ENCODE measurements at places on chromosomes 2 and 18. TPM values are rescaled to one million over a fixed set of nuclear protein-coding genes. Genes with fewer than 3 reads are reported as not detected.

CCDC74B gene
- 10.6 TPM for total RNA-seq

PSMA8 gene
- total RNA-seq = not detected

ABHD1 gene
- 0.16 TPM for total RNA-seq

IL36A gene
- not detected for total RNA-seq

CELF4 gene
- not detected for total RNA-seq

MYL1 gene
- total RNA-seq = not detected

TGIF1 gene
- total RNA-seq = 80.4 TPM

HOXD12 gene
- not detected for total RNA-seq

CGREF1 gene
- 0.69 TPM for total RNA-seq

MAPK4 gene
- total RNA-seq = not detected

C1QL2 gene
- total RNA-seq = not detected

TUBA3D gene
- total RNA-seq = not detected

PRKAG3 gene
- total RNA-seq = not detected

CTAGE1 gene
- not detected for total RNA-seq

PHOSPHO2 gene
- 1.4 TPM for total RNA-seq

RESP18 gene
- not detected for total RNA-seq

PROKR1 gene
- not detected for total RNA-seq

UGT1A9 gene
- not detected for total RNA-seq

IL1F10 gene
- not detected for total RNA-seq

FOXD4L1 gene
- total RNA-seq = under 0.01 TPM
